ENCODE measurements at places on chromosomes 5 and 9.
A peak's percentile ranks its signal among the peaks of the same experiment; 100 is the strongest.

GRCh38 chr5:168656633-168657032, 77.5 kb upstream of the PANK3 start:
- DNase-seq, result no peak

DNA sequence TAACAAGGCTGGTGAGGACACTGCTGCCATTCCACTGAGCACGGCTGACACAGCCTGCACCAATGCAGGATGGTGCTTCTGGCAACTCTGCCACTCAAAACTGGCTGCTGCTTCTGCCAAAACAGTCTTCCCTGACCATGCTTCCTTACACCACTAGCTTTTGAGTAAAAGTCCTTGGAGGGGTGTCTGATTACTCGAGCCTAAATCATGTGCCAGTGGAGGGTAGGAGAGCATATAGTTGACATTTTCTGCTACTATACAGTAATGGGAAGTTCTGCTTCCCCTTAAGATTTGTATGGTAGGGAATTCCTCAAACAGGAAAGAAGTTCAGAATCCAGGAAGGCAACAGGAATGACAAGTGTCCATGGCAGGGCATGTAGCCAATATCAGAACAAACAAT, 12.2 kb upstream of the PJA2 start:
- DNase-seq, result no peak

- DNase-seq, result no peak
Observed at GRCh38 chr5:104247260-104247659, 684.7 kb upstream of the NUDT12 start.

DNA sequence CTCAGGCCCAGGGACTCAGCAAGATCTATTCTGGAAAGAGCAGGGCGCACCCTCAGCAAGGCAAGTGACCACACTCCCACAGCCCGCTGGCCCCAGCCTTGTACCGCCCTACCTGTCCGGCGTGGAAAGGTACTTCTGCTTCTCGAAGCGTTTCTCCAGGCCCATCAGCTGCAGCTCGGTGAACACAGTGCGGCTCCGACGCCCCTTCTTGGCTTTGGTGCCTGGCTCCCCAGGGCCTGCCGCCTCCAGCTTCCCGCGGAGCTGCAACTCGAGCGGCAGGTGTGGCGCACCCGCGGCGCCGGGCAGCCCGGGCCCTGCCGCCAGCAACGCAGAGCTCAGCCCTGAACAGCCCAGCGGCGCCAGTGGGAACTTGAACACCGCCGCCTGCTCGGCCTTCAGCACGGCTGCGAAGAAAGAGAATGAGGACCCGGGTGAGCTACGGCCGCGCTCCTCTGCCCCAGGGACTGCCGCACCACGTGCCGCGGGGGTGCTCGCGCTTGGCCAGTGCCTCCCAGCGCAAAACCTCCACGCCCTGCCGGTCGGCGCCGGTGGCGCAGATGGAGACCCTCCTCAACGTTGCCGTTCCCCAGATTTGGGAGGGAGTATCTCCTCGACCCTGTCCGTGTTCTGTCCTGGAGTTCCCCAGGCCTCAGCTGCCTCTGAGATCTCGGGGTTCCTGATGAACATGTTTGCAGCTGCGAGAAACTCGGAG, 2.2 kb downstream of the BARX1 start:
- no peak for DNase-seq

DNA sequence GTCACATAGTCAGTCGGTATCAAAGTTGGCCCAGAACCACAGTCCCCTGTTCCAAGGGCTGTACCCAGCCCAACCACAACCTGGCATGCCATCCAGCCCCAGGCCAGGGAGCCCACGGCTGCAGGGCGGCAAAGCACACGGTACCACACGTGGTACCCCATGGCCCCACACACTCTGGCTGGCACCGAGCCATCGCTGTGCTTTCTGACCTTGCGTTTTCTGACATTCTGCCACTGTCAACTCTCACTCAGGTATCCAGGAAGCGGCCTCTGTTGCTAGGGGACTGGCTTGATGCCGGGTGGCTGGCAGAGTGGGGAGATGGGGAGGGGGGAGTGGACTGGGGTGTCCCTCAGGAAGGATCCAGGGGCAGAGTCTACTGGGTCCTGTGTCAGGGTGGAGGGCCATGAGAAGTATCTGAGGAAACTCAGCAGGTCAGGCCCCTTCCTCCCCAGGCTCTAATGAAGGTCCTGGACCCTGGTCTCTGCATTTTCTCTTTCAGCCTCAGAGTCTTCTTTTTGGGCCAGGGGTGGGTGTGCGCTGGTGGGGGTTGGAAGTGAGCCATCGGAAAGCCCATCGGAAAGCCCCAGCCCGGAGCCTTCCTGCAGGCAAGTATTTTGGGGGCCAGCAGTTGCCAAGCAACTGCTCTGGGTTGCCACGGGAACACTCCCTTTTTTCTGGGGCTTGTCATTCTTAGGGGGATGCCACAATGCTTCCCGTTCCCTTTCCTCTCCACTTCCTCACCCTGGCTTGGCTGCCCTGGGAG, 21.0 kb upstream of the RALGDS start:
- peak; percentile 62 for DNase-seq

GRCh38 chr5:61379677-61380076, 47.6 kb downstream of the ZSWIM6 start:
- DNase-seq, result no peak

- DNase-seq, result no peak
Observed at GRCh38 chr9:36551129-36551528, 21.6 kb upstream of the MELK start.

GRCh38 chr5:42520957-42521356, 97.7 kb downstream of the GHR start:
- DNase-seq, result no peak

- no peak for DNase-seq
Observed at GRCh38 chr9:77949751-77950436, 81.7 kb downstream of the GNAQ start.

DNA sequence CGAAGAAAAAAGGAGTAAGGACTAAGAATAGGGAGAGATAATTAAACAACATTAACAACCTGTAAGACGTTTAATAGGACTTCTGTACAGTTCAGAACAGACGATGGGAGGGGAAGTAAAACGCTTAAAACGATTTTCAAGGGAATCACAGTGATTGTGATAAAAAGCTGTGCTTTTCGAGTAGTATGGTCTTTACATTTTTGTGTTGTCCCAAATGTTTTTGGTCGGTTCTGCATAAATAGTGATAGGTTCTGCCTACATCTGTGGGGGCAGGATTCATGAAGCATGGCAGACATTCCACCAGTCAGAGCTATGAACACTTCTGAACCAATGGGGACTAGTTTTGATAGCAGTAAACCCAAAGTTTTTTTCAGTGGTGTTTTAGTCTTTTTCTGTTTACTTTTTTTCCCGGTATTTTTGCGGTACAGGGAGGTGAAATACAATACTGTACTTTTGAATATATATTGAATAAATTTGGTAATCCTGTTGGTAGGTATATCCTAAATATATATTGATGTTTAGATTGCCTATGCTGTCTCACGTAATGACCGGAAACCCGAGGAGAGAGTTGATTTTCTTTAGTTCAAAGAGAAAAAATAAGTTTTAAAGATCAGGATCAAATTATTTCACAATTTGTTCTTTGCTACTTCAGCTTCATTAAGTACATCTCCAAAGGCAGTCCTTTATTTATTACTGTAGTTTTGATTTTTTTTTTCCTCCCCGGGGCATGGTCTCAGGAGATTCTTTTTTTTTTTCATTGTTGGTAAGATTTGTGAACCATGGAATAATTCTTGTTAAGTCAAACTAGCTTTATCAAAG, 1.3 kb downstream of the ERBIN start:
- no peak for DNase-seq

DNA sequence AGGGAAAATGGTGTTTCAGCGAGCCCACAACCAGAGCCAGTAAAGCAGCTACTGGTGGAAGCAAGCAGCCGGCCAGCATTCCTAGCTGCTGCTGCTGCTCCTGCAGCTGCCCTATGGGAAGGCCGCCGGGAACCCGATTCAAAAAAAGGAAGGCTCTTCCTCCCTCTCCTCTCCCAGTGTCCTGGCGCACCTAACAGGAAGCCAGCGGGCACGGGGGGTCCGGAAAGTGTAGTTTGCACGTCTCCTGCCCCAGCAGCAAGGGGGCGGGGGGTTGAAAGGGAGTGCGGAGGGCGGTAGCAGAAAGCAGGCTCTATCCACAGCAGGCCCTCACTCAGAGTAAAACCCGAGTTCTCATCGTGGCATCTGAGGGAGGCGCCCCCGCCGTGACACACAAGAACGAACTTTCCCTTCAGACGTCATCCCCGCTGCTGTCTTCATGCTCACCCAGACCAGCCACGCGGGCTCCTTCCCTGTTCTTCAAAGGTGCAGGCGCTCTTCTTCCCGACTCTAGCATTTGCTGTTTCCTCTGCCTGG, 16.5 kb downstream of the GRXCR2 start:
- peak; percentile 8 for DNase-seq

DNA sequence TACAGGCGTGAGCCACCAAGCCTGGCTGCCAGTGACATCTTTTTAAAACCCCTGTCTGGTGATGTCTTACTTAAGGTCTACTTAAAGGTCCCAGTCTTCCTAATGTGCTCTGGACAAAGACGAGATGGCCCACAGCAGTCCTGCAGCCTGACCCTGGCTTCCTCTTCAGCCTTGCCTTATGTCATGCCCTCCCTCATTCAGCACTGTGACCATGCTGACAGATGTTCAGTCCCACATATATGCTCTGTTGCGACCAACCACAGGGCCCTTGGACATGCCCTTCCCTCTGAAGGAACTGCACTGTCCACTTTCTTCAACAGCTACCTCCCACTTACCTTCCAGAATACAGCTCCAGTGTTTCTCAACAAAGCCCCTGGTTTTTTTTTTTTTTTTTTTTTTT, 172.8 kb upstream of the PANK3 start:
- DNase-seq, result no peak

- DNase-seq, result no peak
Observed at GRCh38 chr5:96660971-96661854, 963 bp upstream of the CAST start.

DNA sequence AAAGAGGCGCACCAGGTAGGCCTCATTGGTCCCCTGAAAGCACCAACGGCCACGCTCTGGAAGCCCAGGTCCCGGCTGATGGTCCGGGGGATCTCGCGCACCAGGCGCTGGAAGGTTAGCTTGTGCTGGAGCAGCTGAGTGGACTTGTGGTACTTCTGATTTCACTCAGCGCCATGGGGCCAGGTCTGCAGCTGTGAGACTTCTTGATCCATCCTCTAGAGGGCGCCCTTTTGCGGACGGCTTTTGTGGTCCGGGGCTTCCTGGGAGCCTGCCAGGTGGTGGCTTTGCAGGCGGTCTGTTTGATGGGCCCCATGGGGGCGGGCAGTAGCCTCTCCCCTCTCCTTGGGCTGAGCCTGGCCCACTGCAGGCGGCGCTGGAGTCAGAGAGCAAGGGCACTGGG, 10.4 kb downstream of the TAF11L12 start:
- DNase-seq, result no peak

DNA sequence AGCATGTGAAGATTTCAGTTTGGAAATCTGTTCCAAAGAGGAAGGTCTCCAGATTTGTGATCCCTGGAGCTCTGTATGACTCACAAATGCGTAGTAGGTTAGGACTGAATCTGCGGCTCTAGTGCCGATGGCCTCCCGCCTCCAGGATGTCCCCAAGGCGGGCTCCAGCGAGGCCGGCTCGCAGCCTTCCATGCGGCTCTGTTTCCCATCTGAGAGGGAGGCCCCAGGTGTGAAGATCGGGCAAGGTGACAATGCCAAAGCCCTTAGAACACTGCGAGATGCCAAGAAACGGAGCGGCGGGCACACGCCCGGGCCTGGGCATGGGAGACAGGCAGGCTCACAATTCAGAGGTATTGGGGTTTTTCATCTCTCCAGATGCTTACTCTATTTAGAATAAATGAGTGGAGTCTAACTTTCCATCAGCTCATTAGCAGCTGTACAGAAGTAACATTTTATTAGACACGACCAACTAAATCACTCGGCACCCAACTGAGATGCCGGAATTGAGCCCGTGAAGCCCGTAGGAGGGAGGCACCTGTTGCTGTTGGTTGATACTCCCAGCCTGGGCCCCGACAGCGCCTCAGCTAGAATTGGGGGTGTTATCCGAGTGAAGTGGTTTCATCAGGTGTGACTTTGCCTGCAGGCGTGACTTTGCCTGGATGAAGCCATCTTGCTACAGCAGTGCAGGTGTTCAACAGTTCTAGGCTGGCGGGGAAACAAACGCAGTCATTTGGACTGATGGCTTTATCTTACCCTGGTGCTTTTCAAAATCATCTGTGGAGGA, 7.4 kb upstream of the MRPS2 start:
- DNase-seq, result no peak

GRCh38 chr9:112503170-112503569, 16.5 kb downstream of the KIAA1958 start:
- DNase-seq, result no peak

DNA sequence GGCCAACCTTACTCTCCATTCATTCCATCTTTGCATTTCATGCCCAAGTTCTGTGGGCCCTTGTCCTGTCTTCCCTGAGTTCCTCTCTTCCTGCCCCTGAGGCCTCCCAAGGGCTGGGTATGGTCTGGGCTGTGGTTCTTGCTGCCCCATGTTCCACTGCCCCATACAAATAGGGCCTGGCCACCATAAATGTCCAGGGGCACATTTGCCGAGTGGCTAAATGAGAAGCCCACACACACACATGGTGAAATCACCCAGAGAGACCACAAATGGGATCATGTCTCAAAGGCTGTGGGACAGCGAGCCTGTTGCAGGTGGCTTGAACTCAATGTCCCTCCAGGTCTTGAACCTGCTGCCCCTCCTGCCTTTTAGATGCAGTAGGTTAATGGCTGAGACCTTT, 1.2 kb downstream of the TIFAB start:
- DNase-seq, result no peak

DNA sequence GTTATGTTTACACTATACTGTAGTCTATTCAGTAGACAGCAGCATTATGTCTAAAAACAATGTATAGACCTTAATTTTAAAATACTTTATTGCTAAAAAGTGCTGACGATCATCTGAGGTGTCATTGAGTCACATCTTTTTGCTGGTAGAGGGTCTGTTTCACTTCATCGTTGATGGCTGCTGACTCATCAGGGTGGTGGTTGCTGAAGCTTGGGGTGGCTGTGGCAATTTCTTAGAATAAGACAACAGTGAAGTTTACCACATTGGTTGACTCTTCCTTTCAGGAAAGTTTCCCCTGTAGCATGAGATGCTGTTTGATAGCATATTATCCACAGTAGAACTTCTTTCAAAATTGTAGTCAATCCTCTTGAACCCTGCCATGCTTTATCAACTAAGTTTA, 150.3 kb downstream of the FBXL7 start:
- DNase-seq, result no peak

GRCh38 chr5:163718272-163718671, 212.9 kb downstream of the MAT2B start:
- no peak for DNase-seq

DNA sequence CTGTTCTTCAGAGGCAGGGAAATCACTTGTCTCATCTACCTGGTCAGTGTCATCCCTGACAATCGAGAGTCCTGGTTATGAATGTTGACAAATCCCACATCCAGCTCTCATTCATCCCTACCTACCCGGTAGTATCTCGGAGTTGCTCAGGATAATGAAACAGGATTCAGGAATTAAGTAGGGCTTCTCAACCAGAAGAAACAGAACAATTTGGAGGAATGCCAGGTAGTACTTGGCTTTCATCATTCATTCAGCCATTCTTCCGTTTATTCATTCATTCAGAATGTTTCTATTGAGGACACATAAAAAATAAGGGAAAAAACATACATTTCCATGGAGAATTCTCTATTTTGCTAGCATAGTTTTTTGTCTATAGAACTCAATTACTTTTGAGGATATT, 195.0 kb downstream of the ARHGEF28 start:
- DNase-seq, result no peak
